Astrocyte of the spinal cord (primary cell): ENCODE measurements at places on chromosomes 16 and 17.

GRCh38 chr17:46736100-46736499 is 82.4 kb downstream of the WNT3 start:
- no peak for DNase-seq

DNA sequence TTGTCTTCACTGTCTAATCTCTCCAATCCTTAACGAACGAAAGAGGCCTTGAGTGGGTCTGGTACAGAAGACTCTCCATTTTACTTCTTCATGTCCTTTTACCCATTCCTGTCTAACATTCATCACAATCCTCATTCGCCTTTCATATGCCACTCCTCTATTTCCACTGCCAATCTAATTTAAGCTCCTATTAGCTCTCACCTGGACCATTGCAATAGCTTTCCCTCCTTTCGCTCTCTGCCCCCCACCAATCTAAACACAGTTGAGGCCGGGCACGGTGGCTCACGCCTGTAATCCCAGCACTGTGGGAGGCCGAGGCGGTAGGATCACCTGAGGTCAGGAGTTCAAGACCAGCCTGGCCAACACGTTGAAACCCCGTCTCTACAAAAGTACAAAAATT is 6.3 kb upstream of the SLFN14 start:
- DNase-seq = no peak

DNA sequence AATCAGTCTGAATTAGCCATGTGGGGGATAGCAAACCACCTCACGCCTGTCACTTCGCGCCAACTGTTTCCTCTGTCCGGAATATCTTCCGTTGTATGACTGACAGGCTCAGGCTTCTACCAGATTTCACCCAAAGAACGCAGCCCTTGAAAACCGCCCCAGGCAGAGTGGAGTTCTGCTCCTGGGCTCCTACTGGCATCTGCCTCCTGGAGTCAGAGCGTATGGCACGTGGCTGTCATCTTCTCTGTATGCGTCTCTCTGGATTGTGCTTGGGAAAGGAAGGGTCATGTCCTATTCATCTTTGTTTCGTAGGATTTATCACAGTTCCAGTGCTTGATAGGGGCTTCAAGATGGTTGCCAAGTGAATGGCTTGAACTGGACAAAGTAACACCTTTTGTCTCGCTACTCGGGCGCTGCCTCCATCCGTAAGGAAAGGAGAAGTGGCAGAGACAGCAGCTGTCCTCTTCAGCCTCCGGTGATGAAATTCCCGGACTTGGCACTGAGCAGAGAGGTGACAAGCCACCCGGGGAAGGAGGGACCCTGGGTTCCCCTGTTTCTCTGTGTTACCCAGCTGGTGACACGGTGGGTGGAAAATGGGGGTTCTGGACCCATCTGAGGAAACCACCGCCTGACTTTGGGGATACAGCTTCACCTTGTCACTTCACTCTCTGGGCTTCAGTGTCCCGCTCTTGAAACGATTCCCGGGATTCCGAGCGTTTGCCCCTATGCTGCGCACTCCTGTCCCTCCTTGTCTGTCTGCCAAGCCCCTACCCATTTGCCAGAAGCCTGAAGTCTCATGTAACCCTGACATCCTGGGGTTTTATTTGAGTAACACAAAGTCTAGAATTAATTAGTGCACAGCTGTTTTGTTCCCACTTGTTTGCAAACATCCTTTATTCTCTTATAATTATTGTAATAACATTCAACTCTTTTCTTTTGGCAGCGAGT is 13.9 kb downstream of the KIAA0513 start:
- DNase-seq = no peak

DNA sequence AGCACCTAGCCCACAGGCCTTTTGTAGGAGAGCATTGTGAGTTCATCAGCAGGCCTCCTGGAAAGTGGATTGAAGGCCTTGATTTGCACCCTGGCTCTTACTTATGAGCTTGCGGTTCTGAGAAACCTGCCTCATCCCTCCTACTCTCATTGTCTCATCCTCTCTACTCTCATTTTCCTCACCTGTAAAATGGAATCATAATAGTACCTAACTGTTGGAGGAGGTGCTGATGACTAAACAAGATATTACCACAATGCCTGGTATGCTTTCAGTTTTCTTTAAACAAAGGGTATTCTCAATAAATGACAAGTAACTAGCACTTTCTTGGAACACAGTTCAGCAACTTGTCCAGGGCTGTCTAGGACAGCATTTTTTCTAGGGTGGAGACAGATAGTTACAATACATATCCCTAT is 243.1 kb upstream of the MAF start:
- DNase-seq = no peak

DNA sequence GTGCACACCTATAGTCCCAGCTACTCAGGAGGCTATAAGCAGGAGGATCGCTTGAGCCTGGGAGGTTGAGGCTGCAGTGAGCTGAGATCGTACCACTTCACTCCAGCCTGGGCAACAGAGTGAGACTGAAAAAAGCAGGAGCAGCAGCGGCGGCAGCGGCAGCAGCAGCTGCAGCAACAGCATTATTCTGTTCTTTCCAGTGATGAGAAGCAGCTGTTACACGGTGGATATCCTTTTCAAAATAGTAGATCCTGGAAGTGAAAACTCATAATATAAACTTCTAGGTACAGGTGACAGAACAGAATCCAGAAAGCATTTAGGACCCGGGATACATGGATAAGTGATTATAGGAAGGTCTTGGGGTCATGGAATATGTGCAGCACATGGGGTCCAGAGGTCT is 17.8 kb upstream of the HNF1B start:
- no peak for DNase-seq
